ENCODE measurements at places on chromosomes 13 and 19.

DNA sequence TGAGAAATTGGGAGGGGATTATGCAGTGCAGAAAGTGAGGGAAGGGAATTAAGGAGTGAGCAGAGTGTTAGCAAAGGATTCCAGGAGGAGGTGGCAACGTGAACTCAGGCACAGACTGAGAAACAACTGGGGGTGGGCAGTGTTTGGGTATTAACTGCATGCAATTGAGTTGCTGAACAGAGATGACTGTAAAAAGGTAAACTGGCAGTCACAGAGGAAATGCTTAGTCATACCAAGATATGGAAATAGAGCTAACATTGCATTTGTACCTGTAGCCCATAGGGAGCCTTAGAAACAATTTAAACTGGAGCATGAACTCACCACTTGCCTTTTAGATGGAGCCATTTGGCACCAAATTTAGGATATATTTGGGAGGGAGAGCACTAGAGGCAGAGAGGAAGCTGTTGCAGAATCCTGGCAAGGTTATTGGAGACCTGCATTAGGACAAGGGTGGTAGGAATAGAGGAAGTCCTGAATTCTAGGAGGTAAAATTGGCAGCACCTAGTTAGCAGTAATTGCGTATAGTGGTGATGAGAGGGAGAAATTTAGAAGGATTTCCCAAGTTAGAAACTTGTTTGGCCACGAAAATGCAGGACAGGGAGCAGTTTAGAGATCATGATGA lies 100.6 kb upstream of the FRY start:
- no peak for DNase-seq

DNA sequence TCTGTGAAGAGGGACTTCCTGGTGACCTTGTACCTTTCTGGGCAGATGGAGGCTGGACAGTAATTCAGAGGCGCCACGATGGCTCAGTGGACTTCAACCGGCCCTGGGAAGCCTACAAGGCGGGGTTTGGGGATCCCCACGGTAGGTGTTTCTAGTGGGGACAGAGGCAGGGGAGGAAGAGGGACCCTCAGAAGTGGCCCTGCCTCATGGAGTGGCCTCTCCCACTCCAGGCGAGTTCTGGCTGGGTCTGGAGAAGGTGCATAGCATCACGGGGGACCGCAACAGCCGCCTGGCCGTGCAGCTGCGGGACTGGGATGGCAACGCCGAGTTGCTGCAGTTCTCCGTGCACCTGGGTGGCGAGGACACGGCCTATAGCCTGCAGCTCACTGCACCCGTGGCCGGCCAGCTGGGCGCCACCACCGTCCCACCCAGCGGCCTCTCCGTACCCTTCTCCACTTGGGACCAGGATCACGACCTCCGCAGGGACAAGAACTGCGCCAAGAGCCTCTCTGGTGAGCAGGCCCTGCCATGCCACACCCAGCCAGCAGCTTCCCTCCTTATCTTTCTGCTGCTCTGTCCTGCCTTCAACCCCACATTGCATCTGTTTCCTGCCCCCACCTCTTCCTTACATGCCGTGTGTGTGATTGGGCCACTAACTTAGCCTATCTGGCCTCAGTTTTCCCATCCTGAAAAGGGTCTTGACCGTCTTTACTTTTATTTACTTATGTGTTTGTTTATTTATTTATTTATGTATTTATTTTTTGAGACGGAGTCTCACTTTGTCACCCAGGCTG lies 7.3 kb downstream of the ANGPTL4 start:
- no peak for DNase-seq

- DNase-seq, result no peak
Measured at GRCh38 chr19:17254636-17255035, 8.9 kb upstream of the NR2F6 start.

- DNase-seq, result no peak
Measured at GRCh38 chr13:63843766-63844699, 2428.4 kb upstream of the PCDH20 start.
